NCI-H1048 (cell line): ENCODE measurements at places on chromosomes 2 and 18.

DNA sequence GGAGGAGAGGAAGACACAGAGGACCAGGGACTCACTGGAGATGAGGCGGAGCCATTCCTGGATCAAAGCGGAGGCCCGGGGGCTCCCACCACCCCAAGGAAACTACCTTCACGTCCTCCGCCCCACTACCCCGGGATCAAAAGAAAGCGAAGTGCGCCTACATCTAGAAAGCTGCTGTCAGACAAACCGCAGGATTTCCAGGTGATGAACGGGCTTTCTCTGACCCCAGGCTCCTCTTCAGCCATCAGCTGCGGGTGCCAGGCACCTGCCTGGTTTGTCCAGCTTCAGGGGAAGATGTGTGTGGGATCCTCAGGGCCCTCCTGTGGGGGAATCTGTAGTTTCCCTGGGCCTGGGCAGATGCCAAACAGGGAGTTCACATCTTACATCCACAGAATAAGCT lies 60.4 kb downstream of the DYSF start:
- no peak for DNase-seq

GRCh38 chr2:139773720-139774277 lies 993.6 kb upstream of the NXPH2 start:
- DNase-seq: no peak

DNA sequence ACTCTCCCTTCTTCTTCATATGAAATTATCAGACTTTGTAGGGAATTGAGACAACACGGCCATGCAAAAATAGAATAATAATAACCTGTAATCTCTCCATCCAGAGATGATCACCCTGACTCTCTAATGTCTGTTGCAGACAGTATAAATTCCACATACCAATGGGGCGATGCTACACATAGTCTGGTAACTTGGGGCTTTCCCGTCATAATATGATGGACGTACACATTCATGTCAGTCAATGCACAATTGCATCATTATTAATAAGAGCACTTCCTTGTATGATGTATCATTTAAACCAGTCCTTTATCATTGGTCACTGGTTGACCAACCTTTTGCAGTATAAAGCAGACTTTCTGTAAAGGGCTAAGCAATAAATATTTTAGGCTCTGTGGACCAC lies 39.5 kb upstream of the SCLY start:
- no peak for DNase-seq

- DNase-seq: no peak
Observed at GRCh38 chr2:159045545-159046454, 77.4 kb downstream of the TANC1 start.
